ENCODE measurements at places on chromosomes 2 and 18.
A peak's percentile ranks its signal among the peaks of the same experiment; 100 is the strongest.

- no peak for DNase-seq
Measured at GRCh38 chr2:222404151-222404905, 20.0 kb upstream of the SGPP2 start.

GRCh38 chr2:21262426-21262940, 138.7 kb downstream of the TDRD15 start:
- DNase-seq: no peak

DNA sequence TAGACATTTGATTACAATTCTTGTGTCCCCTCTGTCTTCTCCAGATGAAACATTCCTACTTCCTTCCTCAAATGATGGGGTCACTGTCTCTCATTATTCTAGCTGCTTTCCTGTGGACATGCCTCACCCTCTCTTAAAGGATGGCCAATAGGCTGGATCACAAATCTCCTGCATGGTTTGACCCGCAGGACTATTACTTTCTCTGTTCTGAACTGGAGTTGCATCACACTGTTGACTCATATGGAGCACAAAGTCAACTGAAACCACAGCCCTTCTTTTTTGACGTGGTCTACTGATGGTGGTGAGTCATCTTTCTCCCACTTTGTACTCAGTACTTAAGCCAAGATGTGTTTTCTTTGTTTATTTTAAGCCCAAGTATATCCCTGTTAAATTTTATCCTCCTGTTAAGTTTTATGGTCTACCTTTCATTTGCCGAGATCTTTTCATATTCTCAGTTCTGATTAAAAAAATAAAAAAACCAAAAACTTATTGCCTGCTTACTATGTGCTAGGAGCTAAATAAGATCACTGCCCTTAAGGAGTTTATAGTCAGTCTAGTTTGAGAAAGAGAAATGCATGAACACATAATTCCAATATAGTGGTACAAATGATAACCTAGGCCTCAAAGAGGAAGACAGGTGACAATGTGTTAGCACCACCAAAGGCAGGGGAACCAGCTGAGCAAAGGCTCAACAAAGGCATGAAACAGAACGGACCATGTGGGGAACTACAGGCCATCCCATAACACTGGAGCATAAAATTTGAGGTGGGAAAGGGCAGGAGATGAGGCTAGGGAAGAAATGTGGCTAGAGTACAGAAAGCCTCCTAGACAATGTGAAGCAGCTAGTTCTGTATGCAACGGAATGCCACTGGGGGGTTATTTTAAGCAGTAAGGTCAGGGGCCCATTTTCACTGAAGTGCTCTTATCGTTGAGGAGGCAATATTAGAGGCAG, 67.6 kb upstream of the ZFP36L2 start:
- peak; percentile 54 for DNase-seq

- no peak for DNase-seq
Measured at GRCh38 chr2:165558832-165559231, 89.3 kb downstream of the CSRNP3 start.

DNA sequence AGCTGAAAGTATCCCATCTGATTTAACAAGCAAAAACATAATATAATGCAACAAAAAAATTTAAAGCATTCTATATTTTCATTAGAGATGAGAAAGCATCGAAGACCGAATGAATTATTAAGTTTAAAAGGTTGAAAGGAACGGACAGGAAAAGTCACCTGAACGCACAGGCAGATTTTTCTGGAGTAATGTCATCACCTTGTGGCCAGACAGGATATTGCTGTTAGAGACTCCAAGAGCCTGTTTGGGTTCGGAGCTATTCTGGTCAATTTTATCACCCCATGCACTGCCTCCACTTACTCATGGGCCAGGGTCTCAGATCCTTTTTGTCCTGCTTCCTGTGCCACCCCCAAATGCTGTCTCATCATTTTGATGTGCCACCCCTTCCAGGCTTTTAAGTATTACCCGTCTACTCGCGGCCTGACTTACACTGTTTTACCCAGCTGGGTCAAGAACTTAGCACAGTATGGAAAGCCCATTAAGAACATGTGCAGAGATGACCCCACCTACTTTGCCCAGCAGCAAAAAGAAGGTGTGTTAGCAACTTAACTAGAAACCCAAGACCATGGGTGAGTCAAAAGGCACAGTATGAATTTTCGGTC, 27.3 kb downstream of the GKN2 start:
- peak; percentile 46 for DNase-seq

- no peak for DNase-seq
Measured at GRCh38 chr2:239186516-239187357, 214.1 kb downstream of the HDAC4 start.

DNA sequence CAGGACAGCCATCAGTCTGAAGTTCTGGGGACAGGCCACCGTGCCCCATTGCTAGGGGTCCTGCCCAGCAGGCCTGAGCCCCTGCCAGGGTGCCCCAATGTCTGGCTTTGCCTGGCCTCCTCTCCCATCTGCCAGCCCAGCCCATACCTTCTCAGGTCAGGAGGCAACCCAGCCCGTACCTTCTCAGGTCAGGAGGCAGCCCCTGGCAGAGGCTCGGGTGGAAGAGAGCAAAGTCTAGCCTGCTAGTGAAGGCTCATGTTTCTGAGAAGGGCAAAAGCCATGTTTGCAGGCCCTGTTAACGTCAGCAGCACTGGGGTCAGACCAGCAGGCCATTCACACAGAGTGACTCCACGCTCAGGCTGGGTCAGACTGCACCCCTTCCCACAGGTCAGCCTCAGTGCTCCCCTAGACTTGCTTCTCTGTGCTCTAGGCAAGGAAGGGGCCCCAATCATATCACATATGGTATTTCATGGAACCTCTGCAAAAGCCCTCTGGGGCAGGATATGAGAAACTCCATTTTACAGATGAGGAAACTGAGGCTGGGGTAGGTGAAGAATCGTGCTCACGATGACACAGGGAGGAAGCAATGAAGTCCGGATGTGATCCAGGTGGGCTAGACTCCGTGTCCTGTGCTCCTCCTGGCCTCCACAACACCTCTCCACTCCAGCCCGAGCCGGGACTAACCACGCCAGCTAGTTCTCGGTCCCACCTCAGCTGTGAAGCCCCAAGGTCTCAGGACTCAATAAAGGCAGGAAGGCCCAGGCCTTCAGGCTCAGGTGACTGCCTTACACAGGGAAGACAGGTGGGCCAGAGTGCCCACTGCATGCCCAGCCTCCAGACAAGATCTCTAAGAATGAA, 9.5 kb downstream of the SDC1 start:
- DNase-seq: no peak

GRCh38 chr2:217729421-217730053, 273.3 kb downstream of the TNS1 start:
- DNase-seq: no peak

DNA sequence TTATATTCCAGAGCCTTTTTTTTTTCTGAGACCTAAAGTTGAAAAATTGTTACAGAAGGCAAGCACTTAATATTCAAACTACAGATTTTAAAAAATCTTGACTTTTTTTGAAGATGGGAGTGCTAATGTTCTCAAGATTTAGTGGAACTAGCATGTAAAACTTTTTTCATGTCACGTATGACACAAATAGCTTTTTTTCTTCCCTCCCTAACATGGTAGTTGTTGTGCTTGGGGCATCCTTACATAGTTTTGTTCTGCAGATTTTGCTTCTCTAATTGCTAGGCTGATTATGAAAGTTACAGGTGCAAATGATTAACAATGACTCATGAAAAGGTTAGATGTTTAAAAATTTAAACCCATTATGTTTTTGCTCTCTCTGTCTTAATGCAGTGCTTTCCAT, 3.0 kb downstream of the EML6 start:
- DNase-seq: no peak

DNA sequence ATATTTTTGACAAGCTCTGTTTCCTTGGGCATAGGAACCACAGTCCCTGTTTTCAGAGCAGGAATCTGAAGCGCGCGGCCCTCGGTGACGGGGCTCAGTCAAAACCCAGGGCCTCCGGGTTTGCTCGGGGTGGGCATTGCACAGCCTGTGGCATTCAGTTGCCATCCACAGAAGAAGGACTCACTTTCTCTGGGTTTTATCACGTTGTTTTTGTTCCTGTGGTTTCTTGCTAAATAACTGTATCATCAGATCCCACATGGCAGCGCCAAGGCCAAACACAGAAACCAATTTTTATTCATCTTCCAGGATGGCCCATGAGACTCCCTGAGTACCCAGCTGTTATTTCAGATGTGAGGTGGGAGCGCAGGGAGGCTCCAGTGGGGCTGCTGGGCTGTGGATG, 35.6 kb downstream of the SGPP2 start:
- DNase-seq: no peak

- DNase-seq: no peak
Measured at GRCh38 chr18:52222211-52222610, 117.8 kb upstream of the DCC start.

DNA sequence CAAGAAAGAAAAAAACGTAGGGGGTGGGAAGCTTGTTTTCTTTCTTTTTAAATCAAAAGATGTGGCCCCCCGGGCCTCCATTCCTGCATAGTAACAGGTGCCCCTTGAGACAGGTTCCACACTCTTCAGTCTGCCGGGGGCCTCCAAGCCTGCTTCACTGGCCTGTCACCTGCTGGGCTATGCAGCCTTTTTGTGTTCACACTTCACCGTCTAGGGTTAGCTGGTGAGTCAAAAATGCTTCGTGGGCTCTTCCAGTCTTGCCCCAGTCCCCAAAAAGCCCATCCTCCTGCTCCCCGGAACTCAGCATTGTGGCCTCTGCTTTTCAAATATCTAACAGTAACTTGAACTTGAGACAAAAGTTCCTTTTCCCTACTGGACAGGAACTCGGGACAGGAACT, 67.9 kb downstream of the POLR1A start:
- DNase-seq: no peak

GRCh38 chr2:157326698-157327097, 1.1 kb upstream of the ERMN start:
- no peak for DNase-seq

DNA sequence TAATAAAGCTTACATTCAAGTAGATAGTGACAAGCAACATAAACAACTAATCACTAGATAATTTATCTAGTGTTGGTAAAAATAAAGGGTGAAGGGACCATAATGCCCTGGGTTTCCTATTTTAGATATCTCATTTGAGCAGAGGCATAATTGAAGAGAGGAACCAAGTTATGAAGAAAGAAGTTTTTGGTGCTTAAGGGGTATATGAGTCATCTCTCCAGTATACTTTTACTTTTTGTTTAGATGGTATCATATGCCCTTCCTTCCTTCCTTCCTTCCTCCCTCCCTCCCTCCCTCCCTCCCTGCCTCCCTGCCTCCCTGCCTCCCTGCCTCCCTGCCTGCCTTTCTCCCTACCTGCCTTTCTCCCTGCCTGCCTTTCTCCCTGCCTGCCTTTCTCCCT, 1053.5 kb upstream of the CELF4 start:
- DNase-seq: no peak

- DNase-seq: no peak
Measured at GRCh38 chr2:110881908-110882307, 149.5 kb downstream of the ACOXL start.

DNA sequence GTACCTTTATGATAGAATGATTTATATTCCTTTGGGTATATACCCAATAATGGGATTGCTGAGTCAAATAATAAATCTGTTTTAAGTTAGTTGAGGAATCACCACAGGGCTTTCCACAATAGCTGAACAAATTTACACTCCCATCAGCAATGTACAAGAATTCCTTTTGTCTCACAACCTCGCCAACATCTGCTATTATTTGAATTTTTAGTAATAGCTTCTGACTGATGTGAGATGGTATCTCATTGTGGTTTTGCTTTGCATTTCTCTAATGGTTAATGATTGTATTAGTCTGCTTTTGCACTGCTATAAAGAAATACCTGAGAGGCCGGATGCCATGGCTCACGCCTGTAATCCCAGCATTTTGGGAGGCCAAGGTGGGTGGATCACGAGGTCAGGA, 1387.6 kb upstream of the ACVR2A start:
- DNase-seq: no peak

DNA sequence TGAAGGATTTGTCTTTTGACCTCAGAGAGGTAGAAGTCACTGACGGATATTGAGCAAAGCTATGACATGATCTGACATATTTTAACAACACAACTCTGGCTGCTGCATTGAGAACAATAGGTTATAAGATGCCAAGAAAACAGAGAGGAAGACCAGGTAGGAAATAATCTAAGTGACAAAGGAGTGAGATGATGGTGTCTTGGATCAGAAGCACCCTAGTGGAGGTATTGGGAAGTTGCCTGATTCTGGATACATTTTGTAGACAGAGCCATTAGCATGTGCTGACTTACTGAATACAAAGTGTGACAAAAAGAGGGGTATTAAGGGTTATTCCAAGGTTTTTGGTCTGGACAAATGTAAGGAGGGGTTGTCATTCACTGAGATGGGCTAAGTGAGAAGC, 1438.1 kb downstream of the DPP10 start:
- no peak for DNase-seq

- no peak for DNase-seq
Measured at GRCh38 chr2:8049176-8049575, 632.7 kb upstream of the ID2 start.

DNA sequence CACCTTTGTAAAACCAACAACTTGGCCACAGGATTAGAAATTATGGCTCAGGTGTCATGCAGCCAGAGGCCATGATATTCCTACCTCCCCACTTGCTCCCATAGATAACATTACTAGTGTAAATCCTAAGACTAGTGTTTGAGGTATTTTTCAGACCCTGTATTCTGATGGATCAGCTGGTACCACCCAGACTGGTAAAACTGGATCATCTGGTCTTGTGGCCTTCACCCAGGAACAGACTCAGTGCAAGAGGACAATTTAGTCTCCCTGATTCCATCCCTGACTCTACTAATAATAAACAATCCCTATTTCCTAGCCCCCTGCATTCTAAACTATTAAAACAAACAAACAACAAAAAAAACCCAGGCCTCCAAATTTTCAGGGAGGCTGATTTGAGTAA, 121.0 kb downstream of the ALPK2 start:
- no peak for DNase-seq

DNA sequence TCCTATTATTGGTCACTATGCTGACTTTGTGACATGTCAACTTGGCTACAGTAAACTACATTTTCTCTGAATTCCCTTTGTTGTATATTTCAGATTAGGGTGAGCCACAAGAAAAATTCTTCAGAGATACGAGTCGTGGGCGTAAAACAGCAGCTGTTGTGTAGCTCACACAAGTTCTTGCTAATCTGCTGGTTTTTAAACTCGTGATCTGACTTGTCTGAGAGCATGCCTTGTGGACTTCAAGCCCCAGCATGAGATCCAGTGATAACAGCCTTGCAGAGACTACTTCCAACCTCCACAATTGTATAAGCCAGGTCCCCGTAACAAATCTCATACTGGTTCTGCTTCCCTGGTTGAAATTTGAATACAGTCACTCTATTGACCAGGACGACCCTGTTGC, 259.8 kb upstream of the LYPD1 start:
- no peak for DNase-seq
